Mesothelial cell of epicardium (in vitro differentiated cells): ENCODE measurements at places on chromosomes 6 and 20. TPM values are rescaled to one million over a fixed set of nuclear protein-coding genes. Genes with fewer than 3 reads are reported as not detected.

The MUC21 gene
- not detected in 3 replicates for total RNA-seq

The FRK gene
- 4.9 to 5.2 TPM (median 5.1 TPM) in 3 replicates for total RNA-seq

The B4GALT5 gene
- 52.6 to 53.8 TPM (median 52.6 TPM) in 3 replicates for total RNA-seq

GRCh38 chr20:24951536-24952083, 2.5 kb downstream of the CST7 start:
- peaks cover 7% of the 10 kb centered on the region for H3K27me3 ChIP-seq
- no peak for DNase-seq
- H3K36me3 ChIP-seq, result no peaks in the 10 kb centered on the region
- no peak overlapping the region for H3K27ac ChIP-seq
- no peak overlapping the region for H3K4me3 ChIP-seq

- peaks cover 7% of the 10 kb centered on the region for H3K4me1 ChIP-seq
- H3K27ac ChIP-seq, result no peak overlapping the region
- no peaks in the 10 kb centered on the region for H3K36me3 ChIP-seq
- no peak for DNase-seq
These were observed 84.6 kb downstream of the ELOVL4 start for GRCh38 chr6:79862711-79863110.

DNA sequence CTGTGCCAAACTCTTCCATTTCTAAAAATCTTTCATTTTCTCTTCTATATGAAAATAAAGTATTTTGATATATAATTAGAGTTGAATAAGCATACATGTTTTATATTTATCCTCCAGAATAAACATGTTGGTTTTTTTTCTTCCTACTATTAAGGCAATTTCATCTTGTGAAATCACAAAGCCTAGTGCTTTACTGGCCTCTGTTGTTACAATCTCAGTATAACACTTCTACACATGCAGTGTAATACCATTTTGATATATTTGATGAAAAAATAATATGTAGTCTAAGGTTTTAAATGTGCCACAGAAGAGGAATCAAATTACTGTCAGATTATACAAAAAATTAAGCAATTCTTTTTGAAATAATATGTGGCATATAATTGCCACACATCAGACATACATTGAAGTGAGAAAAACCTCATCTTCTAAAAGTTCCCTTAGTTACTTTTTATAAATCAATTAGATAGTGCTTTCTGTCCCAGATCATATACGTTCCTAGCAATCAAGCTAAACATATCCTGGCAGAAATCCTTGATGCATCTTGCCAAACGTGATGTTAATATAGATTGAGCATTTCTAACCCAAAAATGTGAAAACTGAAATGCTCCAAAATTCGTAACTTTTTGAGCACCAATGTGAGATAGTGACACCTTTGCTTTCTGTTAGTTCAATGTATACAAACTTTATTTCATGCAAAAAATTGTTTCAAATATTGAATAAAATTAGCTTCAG, 225.1 kb upstream of the MANEA start:
- no peaks in the 10 kb centered on the region for H3K36me3 ChIP-seq
- H3K4me3 ChIP-seq, result no peak overlapping the region
- no peak overlapping the region for H3K27ac ChIP-seq
- no peaks in the 10 kb centered on the region for H3K27me3 ChIP-seq
